ENCODE measurements at places on chromosomes 1 and 21.

GRCh38 chr1:207081088-207081487 lies 7.6 kb upstream of the C4BPB start:
- DNase-seq: no peak

DNA sequence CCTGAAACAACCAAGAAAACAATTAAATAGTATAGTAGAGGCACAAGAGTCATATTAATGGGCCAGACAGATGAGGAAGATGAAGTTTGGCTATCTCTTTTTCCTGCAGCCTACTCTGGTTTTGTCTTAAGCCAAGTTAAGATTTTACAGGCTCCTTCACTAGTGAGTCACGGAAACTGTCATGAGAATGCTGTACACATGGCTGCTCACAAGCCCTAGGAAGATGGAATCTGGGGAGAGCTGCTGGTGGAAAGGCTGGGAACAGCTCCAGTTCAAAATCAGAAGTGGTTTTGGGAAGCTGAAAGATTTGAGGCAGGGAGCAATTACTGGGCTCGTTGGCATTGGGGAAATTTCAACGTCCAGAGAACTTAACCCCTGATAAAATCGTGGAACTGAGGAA lies 46.4 kb upstream of the S1PR1 start:
- DNase-seq: no peak

DNA sequence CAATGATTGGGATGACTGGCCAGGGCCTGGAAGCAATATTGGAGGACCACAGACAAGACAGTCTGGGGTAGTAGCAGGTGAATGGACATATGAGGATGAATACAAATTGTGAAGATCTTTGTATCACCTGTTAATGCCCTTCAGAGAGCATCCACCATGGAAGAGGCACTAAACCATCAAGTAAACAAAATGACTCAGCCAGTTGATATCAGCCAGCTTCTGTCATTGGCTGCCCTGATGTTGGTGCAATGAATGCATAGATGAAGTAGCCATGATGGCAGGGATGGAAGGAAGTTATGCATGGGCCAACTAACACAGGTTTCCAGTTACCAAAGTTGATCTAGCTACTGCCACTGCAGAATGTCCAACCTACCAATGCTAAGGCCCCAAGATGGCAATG lies 16.1 kb upstream of the ERI3 start:
- no peak for DNase-seq

GRCh38 chr1:62406576-62406975 lies 30.3 kb upstream of the USP1 start:
- DNase-seq: no peak

GRCh38 chr21:15521644-15522001 lies 208.2 kb upstream of the USP25 start:
- no peak for DNase-seq

DNA sequence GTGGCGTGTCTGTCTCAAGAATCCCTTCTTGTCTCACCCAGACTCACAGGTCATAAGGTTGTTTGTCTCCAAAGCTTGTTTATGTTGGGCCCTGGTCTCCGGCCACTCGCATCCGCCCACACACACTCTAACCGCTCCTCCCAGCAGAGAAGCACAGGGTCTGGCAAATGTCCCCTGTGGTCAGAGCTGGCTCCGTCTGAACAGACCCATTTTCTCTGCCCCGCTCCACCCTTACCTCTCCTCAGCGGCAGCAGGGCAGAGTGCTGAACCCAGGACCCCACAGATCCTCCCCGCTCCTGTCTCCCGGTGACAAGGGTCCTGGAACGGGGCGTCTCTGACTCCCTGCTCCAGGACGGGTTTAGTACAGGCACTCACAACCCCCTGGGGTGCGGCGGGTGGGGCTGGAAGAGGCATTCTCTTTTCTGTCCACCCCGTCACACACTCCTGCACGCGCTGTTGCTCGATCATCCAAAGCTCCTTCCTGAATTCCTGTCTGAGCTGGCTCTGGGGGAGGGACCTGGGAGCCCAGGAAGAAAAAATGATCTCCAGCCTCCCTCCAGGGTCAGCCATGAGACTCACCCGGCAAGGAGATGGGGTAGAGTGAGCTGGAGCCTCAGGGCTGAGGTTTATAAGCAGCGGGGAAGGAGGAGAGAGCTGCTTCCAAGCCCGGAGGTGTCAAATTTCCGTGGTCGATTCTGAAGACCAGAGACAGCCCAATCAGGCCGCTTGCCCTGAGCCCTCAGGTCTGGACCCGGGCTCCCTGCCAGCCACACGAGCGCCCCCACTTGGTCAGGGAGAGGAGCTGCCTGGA lies at the start of gene S100A13:
TSS of gene S100A13 (minus strand) at position 602 of the 811 bp plus-strand sequence. CDS start 1,033 bp downstream, outside the sequence.
- DNase-seq: no peak

DNA sequence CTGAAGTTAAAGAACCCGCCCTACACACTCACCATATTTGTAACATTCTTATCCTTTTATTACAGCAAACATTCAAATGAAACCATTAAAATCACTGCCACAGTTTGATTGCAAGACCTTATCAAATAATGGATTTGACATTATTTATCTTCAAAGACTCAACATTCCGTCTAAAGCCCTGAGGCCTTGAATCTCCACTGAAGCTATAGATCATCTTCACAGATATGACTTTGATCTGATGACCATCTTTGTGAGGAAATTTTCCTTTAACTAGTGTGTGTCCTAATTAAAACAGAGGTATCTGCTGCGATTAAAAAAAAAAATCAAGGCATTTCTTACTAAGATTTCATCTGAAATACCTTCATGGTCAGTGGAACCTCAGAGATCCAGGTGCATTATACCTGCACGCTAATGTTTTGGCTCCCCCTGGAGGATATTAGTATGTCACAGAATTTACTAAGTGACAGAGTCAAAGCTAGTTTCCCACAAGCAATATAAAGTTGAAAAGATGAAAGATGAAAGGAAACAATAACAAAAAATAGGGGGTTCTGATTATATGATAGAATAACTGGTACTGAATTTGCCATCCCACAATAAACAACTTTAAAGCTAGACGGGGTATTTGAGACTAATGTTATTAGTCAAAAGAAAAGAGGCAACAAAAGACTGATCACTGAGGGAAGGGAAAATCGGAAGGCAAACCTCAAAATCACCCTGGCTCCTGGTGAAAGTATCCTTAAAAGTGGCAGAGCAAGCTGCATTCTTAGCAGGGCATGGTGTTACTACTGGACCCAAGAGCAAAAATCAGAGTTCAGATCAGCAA lies 923.4 kb downstream of the NCAM2 start:
- no peak for DNase-seq

Measured in naive B cell (primary cell).